ENCODE measurements at places on chromosomes 7 and 10. TPM values are rescaled to one million over a fixed set of nuclear protein-coding genes. Genes with fewer than 3 reads are reported as not detected.

Gene GLCCI1
- 29.8 TPM for polyA plus RNA-seq

Gene C10orf67
- 2.0 TPM for polyA plus RNA-seq

Gene BTBD16
- polyA plus RNA-seq, result 0.36 TPM

Gene PPP1R3C
- 34.0 TPM for polyA plus RNA-seq

Gene CALD1
- 274 TPM for polyA plus RNA-seq

Gene ST8SIA6
- polyA plus RNA-seq, result 1.6 TPM

Gene ERVW-1
- polyA plus RNA-seq, result 0.82 TPM

Gene KCNK18
- polyA plus RNA-seq, result not detected

Gene FIGNL1
- polyA plus RNA-seq, result 26.5 TPM

Gene CRYGN
- 3.5 TPM for polyA plus RNA-seq

Gene NCF1
- 1.6 TPM for polyA plus RNA-seq

Gene MYH16
- not detected for polyA plus RNA-seq

Gene NRAP
- polyA plus RNA-seq, result not detected

Gene BLNK
- polyA plus RNA-seq, result 33.5 TPM

Gene EMX2
- 180 TPM for polyA plus RNA-seq

Gene MYPN
- 0.05 TPM for polyA plus RNA-seq

Gene FXYD4
- polyA plus RNA-seq, result 0.22 TPM

Gene SPDYE6
- polyA plus RNA-seq, result 2.9 TPM

Gene PRTFDC1
- polyA plus RNA-seq, result 41.3 TPM

Gene TRDMT1
- 8.8 TPM for polyA plus RNA-seq

Gene ARPC1A
- 114 TPM for polyA plus RNA-seq

Gene TMEM236
- polyA plus RNA-seq, result 0.20 TPM

Gene HOXA2
- polyA plus RNA-seq, result 10.8 TPM

Gene SLC39A12
- not detected for polyA plus RNA-seq

Gene GPR15LG
- 0.17 TPM for polyA plus RNA-seq

Gene C7orf57
- polyA plus RNA-seq, result 1.3 TPM

Gene DENND10
- 50.6 TPM for polyA plus RNA-seq

Gene TAS2R38
- polyA plus RNA-seq, result not detected

Gene TDRD1
- polyA plus RNA-seq, result not detected

Gene EN2
- 0.10 TPM for polyA plus RNA-seq

Gene SFXN2
- 58.4 TPM for polyA plus RNA-seq

Gene HHEX
- polyA plus RNA-seq, result 8.6 TPM

Gene PLEKHS1
- 0.15 TPM for polyA plus RNA-seq

Gene MRLN
- 0.82 TPM for polyA plus RNA-seq
